ENCODE measurements at places on chromosomes 1 and 21.

DNA sequence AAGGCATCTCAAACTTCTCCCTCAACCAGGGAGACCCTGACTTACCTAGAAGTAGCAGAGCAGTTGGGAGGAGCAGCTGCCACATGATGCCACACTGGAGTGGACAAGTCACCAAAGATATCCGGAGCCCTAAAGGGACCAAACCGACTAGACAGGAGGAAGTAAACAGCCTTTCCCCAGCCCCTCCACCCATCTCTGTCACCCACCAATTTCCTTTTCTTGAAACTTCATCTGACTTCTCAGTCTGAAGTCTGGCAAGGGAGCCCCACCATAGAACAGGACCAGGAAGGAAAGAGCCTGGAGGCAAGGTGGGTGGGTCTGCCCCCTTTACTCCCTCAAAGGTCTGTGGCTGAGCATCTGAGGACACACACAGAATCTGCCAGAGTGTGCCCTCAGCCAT, at the start of gene FCGR3A:
FCGR3A (minus strand) TSS at position 167 of the 400 bp plus-strand sequence; CDS start at position 85, 82 bp downstream.
- no peak for DNase-seq

DNA sequence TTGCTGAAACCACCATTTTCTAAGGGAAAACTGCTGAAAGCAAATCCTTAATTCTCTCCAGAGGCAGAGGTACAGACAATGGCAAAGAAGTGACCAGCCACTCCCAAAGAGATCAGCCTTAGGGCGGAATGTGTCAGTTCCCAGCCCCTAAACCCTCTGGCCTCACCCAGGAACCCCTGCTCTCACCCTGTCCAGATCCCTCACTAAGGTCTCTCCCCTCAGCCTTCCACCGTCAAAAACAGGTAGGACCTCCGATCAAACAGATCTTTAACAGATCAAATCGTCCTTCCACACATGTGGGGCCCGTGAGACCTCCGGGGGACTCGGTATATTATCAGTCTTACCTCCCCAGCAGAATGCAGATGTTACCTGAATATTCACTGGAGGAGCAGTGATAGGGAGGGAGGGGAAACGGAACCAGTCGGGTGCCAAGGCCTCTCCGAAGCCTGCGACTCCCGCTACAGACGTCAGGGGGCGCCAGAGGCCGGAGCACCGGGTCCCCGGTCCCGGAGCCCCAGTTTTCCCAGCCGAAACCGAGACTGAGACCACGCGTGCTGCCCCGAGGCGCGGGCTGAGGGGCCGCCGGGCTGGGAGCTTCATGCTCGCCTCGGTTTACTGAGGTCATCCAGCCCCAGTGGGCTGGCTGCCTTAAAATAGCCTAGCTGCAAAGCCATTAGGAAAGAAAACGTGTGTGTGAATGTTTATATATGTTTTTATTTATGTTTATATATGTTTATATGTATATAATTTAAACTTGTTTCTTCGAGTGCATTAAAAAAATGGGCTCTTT, 23.6 kb downstream of the GPA33 start:
- DNase-seq = peak; percentile 75

- DNase-seq = peak; percentile 43
These were observed 48.8 kb upstream of the WASF2 start for GRCh38 chr1:27538793-27539192.

DNA sequence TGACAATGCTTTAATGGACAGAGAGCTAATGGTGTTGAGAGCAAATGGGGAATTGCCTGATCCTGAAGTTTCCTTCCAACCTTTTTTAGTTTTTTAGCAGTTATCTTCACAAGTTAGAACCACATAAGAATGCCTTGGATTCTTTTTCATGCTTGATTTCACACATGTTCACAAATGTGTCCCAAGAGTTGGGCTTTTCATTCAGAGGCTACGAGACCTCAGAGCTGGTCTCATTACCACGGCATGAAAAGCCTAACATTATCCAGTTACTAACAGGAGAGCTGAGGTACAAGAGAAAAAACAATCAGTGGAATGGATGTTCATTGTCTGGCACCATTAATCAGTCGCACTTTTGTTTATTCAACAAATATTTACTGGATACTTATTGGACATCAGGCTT, 340.6 kb downstream of the ZNF326 start:
- DNase-seq = no peak

GRCh38 chr21:41983229-41983628, 26.9 kb downstream of the ZBTB21 start:
- DNase-seq = no peak

DNA sequence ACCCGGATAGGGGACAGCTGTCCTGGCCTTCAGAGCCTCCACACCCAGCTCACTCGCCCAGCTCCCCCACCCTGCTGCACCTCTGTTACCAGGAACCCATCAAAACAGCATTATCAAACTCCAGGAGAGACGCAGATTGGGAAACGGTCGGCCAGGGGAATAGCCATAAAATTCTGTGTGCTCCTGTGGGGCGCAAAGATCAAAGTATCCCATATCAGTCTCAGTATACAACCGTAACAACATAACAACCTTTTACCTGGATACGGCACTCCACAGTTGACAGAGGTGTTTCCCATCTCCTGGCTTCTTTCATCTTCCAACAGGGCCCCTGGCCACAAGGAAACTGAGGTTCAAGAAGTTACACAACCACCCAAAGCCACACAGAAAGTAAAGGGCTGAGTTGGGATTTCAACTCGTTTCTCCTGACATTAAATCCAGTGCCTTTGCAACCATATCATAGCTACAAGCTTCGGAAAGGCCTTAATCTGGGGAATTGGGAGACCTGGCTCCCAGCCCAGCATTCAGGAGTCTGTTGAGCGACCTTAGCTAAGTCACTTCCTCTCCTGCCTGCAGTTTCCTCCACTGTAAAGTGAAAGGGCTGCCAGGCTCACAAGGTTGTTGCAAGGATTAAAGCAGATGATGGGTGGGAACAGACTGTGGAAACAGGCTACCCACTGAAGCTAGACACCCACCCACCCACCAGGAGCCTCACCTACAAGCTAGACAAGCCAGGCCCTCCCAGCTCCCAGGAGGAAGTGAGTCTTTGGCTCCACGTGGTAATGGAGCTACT, 8.1 kb upstream of the EPHB2 start:
- no peak for DNase-seq

DNA sequence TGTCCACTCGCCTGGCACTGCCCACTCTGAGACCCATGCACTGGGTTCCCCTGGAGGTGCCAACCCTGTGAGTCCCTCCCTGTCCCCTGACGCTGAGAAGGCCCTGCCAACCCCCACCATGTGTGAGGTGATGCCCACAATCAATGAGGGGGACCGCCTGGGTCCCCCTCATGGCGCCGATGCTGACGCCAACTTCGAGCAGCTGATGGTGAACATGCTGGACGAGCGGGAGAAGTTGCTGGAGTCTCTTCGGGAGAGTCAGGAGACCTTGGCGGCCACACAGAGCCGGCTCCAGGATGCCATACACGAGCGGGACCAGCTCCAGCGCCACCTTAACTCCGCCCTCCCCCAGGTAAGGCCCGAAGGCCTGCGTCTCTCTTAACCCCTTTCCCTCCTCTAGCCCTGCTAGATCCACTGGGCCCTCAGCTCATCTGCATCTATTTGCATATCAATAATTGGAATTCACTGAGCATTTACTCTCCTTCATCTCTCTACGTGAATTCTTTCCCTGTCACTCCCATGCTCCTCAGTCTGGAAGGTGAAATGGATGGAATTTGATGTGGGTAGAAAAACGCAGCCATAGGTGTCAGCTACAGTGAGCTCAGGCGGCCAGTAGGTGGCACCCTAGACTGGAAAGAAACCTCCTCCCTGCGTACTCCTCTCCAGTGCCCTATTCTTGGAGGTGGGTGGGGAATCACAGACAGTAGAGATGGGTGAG, 12.8 kb downstream of the PPFIA4 start:
- peak; percentile 78 for DNase-seq

- DNase-seq = no peak
These were observed 248.8 kb upstream of the USP24 start for GRCh38 chr1:55463814-55464475.

Data from ovary (tissue), 10 donors.